ENCODE measurements at places on chromosomes 2 and 18.

DNA sequence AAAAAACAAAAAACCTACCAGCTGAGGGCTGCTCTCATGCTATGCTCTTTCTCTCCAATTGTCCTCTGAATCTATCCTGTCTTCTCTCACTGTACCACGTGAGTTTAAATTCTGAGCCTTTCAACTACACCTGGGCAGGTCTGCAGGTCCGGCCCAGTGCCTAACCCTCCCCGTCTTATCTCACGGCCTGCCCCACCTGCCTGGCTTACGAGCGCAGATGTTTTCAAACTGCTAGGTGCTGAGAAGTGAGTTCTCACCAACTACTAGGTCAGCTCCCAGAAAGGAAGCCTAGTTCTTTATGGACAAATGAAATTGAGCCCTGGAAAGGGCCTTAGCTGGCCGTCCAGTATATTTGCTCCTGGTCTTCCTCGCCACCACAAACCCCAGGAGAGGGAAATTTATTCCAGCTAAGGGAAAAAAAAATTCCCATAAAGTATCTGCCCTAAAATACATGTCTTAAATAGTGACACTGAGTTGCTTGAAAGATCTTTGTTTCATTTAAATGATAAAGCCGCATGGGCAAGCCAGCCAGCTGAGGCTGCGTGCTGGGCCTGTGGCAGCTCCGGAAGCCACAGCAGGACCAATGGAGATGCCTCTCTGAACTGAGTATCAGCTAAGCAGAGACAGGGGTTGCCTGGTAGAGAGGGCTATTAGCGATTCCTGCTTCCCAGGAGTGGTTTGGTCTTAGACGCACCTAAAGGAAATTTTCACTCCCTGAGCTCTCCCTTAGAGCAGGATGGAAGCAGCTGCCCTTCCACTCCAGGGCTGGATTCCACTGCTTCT, 92.5 kb upstream of the NCK2 start:
- DNase-seq: no peak

GRCh38 chr2:28045676-28046351, 155.3 kb downstream of the BABAM2 start:
- no peak for DNase-seq

GRCh38 chr18:58362027-58362575, 266.8 kb downstream of the ALPK2 start:
- peak; percentile 95 for DNase-seq

DNA sequence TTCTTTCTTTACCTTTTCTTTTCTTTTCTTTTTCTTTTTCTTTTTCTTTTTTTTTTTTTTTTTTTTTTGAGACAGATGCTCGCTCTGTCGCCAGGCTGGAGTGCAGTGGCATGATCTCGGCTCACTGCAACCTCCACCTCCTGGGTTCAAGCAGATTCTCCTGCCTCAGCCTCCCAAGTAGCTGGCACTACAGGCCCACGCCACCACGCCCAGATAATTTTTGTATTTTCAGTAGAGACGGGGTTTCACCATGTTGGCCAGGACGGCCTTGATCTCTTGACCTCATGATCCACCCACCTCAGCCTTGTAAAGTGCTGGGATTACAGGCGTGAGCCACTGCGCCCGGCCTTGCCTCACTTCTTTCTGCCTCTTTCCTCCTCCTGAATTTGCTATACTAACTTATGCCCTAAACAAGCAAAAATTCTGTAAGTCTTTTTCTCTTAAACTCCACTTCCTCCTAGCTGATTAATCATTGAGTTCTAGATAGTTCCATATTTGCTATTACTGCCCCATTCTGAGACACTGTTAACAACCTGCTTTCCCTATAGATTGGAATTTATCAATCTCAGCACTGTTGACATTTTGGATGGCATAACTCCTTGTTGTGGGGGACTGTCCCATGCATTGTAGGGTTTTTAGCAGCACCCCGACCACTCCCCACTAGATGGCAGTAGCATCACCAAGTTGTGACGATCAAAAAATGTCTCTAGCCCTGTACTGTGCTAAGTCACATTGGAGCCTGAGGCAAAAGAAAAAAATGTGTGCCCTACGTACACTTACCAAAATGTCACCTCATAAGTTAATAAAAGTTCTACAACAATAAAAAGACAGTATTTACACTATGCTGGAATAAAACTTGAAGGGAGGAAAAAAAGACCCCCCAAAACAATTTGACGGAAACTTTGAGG, 16.4 kb upstream of the THADA start:
- DNase-seq: peak; percentile 84

- no peak for DNase-seq
Measured at GRCh38 chr2:146130290-146130689, 1610.4 kb upstream of the ZEB2 start.

GRCh38 chr2:169468841-169469240, 10.5 kb upstream of the BBS5 start:
- DNase-seq: no peak

DNA sequence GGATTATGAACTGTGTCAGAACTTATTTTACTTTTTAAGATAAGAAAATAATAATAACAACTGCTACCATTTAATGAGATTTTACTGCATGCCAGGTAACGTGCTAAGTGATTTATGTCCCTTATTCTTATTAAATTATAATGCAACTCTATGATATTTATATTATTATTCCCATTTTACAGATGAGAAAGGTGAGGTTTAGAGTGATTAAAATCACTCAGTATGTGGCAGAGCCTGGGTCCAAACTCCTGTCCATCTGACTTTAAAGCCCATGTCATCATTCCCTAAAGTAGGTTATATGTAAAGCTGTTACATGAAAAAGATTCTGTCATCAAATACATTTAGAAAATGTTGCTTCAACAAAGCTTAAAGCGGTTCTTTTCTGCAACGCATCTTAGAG, 288.8 kb upstream of the SESTD1 start:
- DNase-seq: no peak

DNA sequence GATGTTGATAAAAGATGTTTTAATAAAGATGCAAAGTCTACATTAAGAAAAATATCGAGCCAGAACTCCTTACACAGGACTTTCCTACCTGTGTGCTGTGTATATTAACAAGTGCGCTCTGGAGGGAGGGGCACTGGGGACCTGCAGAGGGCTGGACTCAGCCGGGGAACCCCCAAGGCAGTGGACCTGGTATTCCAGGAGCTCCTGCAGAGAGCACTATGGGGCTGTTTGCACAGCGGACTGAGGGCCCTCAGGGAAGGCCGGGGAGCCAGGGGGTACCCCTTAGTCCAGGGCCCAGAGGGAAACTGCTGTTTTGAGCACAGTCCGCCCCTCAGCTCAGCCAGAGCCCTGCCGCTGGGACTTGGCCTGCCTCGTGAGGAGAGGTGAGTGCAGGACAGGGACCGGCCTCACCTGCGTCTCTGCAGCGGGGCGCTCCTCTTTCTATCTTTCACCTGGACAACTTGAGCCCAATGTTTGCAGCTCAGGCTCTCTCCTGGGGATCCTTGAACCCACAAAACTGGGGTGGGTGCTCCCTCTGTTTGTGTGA, 168.4 kb downstream of the ARL4C start:
- DNase-seq: no peak

DNA sequence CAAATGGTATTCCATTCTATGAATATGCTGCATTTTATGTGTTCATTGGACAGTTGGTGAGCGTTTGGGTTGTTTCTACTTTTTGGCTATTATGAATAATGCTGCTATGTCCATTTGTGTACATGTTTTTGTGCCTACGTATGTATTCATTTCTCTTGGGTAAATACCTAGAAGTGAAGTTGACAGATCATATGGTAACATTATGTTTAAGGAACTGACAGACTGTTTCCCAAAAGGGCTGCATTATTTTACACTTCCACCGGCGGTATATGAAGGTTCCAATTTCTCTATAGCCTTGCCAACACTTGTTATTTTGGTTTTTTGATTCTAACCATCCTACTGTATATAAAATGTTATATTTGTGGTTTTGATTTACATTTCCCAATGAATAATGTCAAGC, 703.9 kb upstream of the CDH2 start:
- no peak for DNase-seq

DNA sequence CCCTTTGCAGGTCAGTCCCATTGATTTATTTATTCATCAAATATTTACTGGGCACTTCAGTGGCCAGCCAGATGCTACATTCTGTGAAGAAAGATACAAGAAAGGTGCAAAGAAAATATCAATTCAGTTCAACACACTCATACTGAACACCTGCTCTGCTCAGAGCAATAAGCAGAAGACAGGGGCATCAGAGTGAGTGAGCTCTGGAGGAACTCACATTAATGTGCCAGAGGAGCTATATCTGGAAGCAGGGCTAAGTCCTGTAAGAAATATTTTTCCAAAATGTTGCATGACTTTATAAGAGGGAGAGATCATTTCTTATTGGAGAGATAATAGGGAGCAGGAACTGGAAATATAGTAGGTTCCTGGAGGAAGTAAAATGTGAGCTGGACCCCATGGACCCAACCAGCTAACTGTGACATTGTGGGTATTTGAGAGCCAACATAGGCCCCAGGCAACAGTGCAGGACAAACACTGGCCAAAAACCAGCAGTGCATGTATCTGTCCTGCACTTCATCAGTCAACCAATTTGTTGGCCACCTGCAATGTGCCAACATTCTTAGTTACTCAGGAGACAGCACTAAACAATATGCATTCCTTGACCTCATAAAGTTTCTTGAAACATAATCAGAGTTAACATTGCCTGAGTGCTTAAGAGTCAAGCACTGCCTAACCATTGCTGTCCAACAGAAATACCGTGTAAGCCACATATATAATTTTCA, 102.7 kb upstream of the PTPRM start:
- DNase-seq: no peak

DNA sequence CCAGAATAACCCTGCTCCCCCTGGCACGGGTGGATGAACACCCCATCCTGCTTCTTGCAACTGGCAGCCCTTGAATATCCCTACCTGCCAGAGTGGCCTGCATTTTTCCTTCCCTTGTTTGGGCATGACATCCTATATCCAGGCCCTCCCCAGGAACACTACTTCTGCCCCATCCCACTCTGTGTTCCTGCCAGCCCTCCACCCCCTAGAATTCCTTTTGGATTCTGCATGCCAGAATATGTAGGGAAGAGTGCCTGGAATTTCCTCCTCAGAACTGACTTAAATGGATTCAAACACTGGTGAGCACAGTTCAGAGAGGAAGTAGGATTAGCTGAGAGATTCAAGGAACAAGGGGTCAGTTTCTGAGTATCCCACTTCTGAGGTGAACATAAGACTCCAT, 123.5 kb upstream of the PELI1 start:
- peak; percentile 75 for DNase-seq

- DNase-seq: no peak
Measured at GRCh38 chr2:88554189-88554588, 73.1 kb downstream of the EIF2AK3 start.

DNA sequence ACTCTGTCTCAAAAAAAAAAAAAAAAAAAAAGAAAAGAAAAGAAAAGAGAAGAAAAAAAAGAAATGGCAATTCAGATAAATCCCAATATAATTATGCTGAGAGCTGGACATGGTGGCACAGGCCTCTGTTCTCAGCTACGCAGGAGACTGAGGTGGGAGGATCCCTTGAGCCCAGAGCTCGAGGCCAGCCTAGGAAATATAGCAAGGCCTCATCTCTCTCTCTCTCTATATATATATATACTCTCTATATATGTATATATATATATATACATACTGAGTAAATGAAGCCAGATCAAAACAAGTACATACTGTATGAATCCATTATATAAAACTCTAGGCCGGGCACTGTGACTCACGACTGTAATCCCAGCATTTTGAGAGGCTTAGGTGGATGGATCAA, 30.6 kb upstream of the MYCN start:
- DNase-seq: no peak

DNA sequence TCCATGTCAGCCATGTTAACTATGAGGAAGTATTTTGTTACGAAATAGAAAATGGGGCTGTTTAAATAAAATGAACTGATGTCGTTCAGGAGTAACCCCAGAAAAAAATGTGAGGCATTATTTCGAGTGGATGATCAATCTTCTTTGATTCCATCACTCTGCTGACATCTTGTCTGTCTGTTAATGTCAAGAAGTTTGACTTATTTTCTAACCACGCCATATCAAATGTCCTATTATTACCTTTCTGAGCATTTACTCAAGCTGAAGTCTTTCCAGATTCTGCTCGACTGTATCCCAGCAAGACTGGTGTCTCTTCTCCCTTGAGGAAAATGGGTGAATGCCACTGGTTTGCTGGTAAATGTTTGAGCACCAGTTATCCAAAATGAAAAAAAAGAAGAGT, 672.9 kb upstream of the SOX11 start:
- no peak for DNase-seq

DNA sequence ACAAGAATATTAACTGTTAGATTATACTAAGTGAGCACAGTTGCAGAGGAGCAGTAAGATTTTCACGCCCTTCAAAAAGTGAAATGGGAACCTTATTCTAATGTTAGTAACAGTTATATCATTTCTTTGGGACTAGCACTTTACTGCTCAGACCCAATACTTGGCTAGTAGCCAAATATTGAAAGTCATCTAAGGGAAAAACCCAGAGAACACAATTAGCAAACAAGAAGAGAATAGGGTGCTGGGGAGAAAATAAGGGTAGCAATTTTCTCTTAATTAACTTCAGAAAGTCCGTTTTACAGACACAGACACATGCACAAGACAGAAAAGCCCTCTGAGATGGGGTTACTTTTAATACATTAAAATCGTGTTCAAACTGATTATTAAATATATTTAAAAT, 71.8 kb downstream of the ID2 start:
- peak; percentile 14 for DNase-seq

DNA sequence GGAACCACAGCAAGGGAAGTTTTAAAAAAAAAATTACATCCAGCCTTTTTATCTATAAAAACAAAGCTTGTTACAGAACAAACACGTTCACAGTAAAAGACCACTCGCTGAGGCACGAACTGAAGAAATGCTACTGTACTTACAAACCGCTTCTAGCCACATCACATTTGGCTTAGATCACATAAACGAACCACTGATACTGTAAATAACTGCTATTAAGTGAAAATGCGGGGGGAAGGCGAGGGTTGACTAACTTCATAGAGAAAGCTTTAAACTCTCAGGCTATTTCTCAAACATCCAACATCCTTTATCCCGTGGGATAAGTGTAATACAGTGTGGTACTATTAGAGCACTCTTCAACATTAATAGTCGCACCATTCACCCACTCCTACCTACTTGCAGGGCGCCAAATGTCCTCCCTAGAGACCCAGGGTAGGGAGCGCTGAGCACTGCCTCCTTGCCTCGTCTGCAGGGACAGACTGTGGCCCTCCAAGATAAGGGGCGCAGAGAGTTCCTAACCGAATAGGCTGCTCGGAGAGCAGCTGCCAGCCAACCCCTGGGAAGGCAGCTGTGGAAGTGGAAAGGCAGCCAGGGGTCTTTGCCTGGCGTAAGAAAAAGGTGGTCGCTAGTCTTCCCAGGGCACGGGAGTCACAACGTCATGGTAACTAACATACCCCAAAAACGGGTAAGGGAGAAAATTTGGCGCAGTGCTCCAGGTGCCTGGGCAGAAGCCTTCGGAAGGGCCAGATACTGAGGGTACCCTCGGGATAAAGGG, 854 bp downstream of the GPR155 start:
- peak; percentile 38 for DNase-seq

GRCh38 chr2:241844066-241844728, 14.5 kb downstream of the PDCD1 start:
- peak; percentile 48 for DNase-seq
